Daoy (cell line): ENCODE measurements at places on chromosomes 16 and 17. TPM values are rescaled to one million over a fixed set of nuclear protein-coding genes. Genes with fewer than 3 reads are reported as not detected.

DNA sequence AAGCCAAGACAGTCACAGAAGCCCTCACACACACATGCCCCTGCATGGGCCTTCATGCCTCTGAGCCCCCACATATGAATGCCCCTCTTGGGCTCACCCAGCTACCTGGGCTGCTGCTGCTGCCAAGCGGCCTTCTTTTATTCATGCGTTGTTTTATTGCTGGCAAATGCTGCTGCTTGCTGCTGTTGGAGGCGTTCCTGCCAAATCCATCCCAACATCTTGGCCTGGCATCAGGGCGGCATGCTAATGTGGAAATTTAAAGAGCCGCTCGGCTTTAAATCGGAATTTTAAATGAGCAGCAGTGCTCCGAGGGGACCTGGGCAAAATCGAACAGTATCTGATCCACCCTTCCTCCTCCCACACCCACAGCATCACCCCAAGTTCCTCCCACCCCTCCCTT lies 39.0 kb downstream of the NEUROD2 start:
- DNase-seq = no peak

DNA sequence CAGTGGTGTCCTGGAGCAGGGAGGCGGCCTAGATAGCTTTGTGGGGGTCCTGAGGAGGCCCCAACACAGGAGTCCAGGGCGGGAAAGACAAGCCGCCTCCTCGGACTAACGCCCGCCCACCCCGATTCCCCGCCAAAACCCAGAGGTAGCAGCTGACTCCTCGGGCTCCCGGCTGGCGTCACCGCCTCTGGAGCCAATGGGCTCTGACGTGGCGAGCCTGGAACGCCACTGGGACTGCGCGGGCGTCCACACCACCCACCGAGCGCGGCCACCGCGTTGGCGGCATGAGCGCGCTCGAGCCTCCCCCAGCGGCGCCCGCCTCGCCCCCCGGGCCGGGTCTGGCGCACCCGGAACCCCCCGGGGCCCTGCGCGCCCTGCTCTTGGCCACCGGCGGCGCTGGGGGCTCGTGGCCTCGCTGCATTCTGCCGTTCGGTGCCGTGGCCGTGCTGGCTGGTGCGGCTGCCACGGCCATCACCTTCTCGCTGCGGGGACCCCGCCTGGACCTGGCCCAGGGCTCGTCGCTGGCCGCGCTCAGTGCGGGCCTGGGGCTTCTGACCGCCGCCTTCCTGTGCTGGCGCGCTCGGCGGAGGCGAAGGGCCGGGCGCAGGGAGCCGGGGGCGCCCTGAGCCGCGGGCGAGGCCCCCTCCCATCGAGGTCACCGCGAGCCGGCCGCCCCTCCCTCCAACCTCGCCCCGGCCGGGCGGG lies 3.4 kb upstream of the NTN3 start:
- peak; percentile 84 for DNase-seq

GRCh38 chr17:78127888-78128550 lies 536 bp downstream of the TMC6 start:
- no peak for DNase-seq

DNA sequence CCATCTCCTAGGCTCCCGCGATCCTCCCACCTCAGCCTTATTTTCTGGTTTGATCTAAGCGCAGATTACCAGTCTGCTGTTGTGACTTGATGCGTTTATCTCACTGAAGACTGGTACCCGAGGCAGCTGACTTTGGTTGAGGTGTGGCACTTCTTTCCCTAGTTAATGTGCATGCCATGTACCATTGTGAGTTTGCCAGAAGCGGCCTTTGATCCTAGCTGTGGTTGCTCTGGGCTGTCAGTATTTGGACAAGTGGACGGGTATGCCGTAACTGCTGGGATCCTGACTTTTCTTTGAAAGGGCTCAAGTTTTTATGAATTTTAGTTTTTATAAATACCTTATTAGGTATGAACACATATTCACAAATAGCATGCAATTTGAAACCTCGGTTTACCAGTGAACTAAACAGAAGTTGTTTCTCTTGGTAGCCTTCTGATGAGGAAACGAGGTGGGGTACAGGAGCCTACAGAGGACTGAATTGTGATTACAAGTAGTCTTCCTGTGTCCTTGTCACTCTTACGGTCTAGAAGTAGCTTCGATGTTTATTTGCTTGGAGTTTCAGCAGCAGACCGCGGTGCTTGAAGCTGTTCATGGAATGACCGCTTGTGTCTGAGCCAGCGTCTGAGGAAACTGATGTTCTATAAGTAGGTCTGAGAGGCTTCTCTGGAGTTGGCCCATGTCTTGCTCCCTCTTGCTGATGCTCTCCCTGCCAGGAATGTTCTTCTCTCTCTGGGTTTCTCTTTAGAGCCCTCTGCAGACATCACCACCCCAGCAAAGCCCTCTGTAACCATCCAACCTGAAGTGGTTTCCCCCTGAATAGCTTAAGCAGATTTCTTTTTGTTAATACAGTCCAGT lies 40.0 kb downstream of the SEC14L1 start:
- no peak for DNase-seq

- no peak for DNase-seq
Observed at GRCh38 chr16:30972872-30973271, 12.1 kb upstream of the HSD3B7 start.

DNA sequence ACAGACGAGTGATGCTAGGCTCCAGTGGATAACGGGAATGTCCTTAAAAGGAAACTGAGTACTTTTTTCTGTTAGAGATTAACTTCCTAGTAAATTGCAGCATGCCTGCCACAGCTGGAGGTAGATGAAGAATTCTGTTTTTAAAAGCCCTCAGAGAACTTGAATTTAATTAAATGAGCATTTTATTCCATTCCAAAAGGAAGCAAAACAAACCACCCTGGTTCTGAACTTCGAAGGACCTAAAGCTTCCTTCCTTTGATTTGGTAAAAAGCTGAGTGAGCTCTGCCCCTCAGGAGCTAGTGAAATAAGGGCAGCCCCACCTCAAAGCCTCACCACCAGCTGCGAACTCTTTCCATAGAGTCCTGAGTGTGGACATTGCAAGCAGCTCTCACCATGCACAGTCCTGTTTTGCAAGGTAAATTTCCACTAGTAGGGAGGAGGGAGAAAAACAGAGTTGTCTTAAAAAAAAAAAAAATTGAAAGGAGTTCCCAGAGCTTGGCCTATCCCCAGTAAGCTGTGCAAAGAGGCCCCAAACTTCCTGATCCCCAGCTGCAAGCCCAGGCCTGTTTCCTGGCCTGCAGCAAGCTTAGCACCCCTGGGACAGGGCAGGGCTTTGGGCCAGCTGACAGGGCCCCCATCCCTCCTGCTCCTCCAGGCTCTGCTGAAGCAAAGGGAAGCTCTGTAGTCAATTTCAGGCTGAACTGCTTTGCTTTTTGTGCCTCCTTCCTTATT lies 11.2 kb downstream of the CHD9NB start:
- DNase-seq = no peak

- no peak for DNase-seq
Observed at GRCh38 chr17:66948061-66948750, 16.3 kb upstream of the CACNG4 start.

DNA sequence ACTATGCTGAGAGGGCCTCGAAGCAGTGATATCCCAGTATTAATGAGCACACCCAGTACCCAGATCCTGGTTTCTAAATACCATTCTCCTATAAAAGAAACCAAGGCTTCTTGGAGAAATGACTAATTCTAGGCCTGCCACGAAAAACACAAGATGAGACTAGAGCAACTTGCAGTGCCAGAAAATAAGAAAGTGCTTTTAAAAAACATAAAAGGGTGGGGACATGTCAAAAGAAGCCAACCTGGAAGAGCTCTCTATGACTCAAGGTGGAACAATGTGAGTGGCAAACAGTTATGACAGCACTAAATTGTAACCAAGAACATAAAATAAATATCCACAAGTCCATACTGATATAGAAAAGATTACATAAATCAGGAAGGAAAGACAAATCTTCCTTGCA lies 153.2 kb upstream of the KCNJ18 start:
- DNase-seq = no peak

- DNase-seq = peak; percentile 51
Observed at GRCh38 chr16:67767953-67768352, 38.4 kb downstream of the RANBP10 start.

DNA sequence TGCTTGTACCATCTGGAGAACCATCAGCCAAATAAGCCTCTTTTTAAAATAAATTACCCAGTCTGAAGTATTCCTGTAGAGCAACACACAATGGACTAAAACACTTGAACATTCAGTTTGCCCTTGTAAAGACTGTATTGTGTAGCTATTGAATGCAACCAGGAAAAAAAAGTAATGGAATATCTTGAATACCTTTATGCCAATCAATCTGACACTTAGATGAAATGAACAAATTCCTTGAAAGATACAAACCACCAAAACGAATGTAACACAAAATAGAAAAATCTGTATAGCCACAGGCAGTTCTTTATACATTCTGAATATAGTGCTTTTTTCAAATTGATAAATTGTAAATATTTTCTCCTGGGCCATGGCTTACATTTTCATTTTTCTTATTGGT lies 63.3 kb upstream of the KCNJ16 start:
- no peak for DNase-seq

DNA sequence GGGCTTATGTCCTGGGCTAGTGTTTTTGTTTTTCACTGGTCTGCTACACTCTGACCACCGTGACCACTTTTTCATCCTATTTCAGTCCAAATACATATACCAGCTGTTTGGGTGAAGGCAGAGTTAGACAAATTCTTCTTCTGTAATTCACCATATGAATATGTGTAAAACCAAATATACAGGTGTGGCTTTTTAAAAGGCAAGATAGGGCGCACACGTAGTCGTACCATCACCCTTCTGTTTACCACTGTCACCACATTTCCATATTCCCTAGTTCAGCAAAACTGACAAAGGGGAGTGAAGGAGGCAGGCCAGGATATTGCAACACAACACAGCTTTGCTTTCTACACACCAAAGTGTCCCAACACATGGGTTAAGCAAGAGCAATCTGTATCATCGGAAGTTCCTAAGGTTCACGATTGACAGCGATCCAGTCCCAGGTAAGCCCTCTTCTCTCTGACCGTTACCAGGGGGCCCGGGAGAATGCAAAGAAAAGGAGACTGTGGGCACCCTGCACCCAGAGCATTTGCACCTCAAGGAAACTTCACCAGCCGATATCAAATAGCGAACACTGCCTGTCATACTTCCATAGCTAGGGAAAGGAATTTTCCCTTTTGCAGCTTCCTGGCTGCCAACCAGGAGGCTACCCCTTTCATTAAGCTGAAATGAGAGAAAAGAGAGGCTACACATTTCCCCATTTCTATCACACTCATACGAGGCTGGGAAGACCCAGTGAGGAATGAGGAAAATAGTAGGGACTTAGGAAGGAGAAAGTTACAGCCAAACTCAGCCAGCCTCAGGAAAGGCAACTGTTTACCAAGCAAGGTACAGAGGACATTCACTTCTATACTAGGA lies 23.1 kb downstream of the CREBBP start:
- no peak for DNase-seq

DNA sequence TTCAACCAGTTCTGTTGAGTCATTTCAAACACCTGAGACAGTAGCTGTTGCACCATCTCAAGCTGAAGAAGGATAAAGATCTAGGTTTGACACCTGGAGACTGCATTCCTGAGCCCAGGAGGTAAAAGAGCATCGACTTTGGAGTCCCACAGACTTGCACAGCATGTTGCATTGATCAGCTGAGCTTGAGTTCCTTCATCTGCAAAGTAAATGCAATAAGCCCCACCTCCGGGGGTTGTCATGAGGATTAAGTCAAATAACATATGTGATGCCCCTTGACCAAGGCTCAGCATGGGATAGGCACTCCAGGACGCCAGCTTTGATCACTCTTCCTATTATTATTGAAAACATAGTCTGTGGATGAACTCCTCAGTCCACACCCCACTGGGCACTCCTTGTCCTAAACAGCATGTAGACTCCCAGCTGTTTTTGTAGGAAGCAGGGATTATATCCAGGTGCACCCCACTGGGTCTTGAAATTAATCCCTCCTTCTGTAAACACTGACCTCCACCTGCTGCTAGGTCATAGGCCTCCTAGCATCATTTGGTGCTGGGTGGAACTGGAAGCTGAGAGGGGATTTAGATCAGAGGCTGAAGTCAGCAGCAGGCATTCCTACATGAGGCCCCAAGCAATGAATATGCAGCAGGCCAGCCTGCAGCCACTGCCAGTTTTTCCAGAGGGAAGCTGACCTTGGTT lies 259.0 kb downstream of the HS3ST4 start:
- DNase-seq = no peak

DNA sequence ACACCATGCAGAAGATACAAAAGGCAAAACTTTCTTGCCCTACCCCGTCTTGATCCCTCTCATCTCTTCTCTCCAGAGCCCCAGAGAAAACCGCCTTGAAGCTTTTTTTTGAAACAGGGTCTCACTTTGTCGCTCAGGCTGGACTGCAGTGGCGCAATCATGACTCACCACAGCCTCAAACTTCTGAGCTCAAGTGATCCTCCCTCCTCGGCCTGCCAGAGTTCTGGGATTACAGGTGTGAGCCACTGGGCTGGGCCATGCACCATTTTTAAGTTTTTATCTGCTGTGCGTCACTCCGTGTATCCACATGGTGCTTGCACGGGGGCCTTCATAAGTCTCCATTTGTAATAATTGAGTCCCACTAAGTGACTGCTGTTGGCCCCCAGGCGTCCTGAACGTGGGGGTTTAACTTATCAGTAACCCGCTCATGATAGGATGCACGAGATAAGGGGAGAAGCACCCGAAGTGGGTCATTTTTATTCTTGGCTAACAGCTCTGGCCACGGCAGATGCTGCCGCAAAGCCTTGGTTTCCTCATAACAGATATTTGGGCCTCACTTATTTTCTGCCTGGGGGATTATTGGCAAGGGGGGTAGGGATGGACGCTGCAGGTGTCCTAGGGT lies 8.6 kb downstream of the DNAH17 start:
- DNase-seq = peak; percentile 73

GRCh38 chr17:60231691-60232090 lies 81.9 kb downstream of the CA4 start:
- no peak for DNase-seq

- DNase-seq = no peak
Observed at GRCh38 chr16:88540346-88540977, 29.7 kb upstream of the ZC3H18 start.

GRCh38 chr17:73393962-73394361 lies 82.2 kb upstream of the CDC42EP4 start:
- DNase-seq = peak; percentile 79

DNA sequence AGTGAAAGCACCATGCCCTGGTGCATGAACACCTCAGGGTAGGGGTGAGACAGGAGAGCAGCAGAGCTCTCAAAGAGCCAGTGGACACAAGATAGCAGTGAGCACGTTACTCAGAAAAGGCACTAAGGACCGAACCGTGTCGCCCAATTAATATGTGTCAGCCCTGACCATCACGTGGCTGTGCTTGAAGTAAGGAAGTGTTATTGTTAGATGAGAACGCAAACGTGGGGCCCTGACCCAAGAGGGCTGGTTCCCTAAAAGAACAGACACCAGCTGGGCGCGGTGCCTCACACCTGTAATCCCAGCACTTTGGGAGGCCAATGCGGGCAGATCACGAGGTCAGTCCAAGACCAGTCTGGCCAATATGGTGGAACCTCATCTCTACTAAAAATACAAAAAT lies 16.3 kb downstream of the AXIN1 start:
- no peak for DNase-seq

The ABCA3 gene
- total RNA-seq = 5.5 and 5.9 TPM in 2 replicates

The MT1M gene
- 0.74 and 7.4 TPM in 2 replicates for total RNA-seq

The ASPHD1 gene
- 0.89 and 2.2 TPM in 2 replicates for total RNA-seq

The PLA2G10 gene
- not detected in 2 replicates for total RNA-seq

The TRIM72 gene
- total RNA-seq = not detected in 2 replicates

The TMEM204 gene
- 1.1 TPM in 1 of 2 replicates, not detected in the other for total RNA-seq

The ACADVL gene
- 306 and 420 TPM in 2 replicates for total RNA-seq

The DPEP1 gene
- 0.09 TPM in 1 of 2 replicates, not detected in the other for total RNA-seq

The MT1A gene
- not detected in 2 replicates for total RNA-seq

The SMYD4 gene
- total RNA-seq = 10.1 and 11.0 TPM in 2 replicates

The GFAP gene
- total RNA-seq = 2.4 TPM in 1 of 2 replicates, not detected in the other

The HEXIM1 gene
- total RNA-seq = 4.4 and 7.2 TPM in 2 replicates

The GUCY2D gene
- total RNA-seq = under 0.01 TPM in 1 of 2 replicates, not detected in the other

The ACSM5 gene
- total RNA-seq = 0.91 and 3.2 TPM in 2 replicates
